ENCODE measurements at places on chromosomes 1 and 21.

DNA sequence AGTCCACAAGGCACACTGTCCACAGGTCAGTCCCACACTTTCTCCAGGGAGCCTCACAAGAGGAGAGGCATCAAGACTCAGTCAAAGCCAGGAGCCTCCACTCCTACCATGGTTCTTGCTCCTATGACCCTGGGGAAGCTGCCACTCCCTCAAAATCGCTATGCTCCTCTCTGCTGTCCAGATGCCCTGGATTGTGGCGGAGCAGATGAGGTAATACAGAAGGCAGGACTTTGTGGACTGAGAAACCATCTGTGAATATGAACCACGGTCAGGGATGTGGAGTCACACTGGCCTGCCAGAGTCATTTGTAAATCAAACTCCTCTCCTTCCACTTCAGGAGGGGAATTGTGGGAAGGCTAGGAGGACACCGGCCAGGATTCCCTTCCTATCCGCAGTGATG lies 20.6 kb downstream of the VWA5B1 start:
- DNase-seq, result no peak

DNA sequence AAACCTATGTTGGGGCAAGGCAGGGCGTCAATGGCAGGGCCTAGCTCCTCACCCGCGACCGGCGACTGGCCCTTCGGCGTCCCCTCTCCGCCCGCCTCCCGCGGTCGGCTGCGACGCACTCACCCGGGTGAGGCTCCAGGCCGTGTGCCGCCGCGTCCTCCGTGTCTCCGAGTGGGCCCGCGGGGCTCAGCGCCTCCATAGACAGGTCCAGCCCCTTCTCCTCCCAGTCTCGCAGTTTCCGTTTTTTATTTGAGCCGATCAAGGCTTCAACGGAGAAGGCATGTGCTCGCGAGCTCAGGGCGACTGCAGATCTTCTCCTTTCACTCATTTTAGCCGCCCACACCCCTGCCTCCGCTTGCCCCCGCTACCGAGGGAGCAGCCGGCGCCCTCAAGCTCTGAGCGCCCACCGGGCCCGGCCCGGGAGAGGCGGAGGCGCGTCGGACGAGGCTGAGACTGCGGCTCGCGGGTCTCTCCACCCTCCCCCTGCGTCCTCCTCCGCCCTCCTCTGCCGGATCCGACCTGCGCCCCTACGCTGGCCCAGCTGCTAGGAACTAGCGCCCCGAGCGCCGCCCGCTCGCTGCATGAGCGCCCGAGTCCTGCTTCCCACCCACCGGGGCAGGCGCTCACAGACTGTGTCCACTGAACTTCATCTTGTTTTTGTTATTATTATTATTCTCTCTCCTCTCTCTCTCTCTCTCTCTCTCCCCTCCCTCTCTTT lies 516 bp downstream of the TBX15 start:
- DNase-seq, result peak; percentile 19

DNA sequence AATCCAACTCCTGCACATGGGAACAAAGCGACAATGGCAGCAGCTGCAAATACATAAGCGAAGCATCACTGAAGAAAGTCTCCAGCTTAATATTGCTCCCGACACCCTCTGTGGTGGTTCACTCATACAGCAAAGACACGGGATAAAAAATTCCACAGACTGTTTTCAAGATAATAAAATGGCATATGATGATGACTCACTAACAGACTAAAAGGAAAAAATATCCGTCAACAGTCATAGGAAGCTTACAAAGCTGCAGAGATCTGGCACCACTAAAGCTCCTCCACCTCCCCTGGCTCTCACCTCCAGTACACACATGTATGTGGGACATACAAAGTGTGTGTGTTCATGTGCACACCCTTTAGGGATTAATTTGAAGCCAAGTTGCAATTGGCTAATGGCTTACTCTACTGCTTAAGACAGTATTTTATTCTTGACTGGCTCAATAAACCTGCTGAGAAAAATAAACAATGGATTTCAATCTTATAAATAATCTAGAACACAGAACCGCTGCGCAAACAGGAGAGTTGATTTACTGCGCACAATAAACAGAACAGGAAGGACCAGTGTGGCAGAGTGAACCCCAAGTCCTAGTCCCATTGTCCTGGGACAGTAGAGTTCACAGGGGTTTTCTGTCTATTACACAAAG lies 94.4 kb downstream of the SLC45A1 start:
- DNase-seq, result no peak

GRCh38 chr1:115330480-115331013 lies 7.5 kb downstream of the NGF start:
- DNase-seq, result no peak

GRCh38 chr1:109530457-109531087 lies 9.1 kb upstream of the GPR61 start:
- no peak for DNase-seq

DNA sequence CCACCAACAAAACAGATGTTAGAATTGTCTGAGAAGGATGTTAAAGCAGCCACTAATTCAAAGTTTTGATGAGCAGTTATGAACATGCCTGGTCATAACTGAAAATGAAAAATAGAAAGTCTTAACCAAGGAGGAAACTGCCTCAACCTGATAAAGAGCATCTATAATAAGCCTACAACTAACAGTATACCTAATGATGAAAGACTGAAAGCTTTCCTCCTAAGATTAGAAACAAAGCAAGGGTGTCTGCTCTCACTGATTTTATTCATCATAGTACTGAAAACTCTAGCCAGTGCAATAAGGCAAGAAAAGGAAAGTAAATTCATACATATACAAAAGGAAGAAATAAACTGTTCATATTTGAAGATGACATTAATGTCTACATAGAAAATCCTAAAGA lies 82.0 kb downstream of the KCNK1 start:
- no peak for DNase-seq

- no peak for DNase-seq
Measured at GRCh38 chr1:221012120-221012519, 132.9 kb downstream of the HLX start.

GRCh38 chr1:91783423-91784170 lies 102.4 kb downstream of the TGFBR3 start:
- no peak for DNase-seq

DNA sequence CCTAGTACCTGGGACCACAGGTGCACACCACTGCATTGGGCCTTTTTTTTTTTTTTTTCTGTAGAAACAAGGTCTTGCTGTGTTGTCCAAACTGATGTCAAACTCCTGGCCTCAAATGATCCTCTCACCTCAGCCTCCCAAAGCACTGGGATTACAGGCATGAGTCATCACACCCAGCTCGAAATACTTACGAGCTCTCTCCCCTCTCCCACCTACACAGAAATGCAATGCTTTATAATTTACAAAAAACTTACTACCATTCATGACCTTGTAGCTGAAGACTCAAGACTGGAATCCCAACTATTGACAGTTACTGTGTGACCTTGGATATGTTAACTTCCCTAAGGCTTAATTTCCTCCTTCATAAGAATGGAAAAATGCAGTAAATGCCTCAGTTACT lies 18.7 kb downstream of the FOXJ3 start:
- DNase-seq, result no peak

DNA sequence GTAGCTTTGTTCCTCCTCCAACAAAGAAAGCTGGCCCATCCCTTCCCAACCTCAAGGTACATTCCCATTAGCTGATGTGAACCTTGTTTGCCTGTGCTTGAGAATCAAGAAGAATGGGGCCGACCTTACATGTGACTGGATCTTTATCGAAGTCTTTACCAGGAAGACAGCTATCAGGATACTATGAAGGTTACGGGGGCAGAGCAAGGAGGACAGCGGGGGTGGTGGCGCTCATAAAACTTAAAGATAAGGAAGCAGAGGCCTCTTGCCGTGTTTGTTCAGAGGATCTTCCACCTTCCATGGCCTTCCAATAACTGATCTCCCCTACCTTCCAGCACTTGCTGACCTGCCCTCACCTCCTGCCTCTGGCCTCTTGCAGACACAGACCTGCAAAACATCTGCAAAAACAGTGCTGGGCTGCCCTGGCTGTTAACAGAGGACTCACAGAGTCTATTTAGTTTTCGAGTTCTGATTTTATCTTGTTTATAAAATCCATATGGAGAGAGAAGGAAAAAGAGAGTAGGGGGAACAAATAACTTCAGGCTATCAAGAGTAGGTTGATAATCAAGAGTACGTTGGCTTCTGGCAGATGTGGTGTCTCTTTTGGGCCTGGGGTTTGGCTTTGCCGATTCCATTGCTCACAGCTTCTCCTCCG lies 198.0 kb downstream of the HUNK start:
- no peak for DNase-seq

- DNase-seq, result no peak
Measured at GRCh38 chr1:25973610-25974321, 24.1 kb downstream of the PAFAH2 start.

GRCh38 chr1:164914208-164914607 lies 355.2 kb downstream of the PBX1 start:
- DNase-seq, result no peak

DNA sequence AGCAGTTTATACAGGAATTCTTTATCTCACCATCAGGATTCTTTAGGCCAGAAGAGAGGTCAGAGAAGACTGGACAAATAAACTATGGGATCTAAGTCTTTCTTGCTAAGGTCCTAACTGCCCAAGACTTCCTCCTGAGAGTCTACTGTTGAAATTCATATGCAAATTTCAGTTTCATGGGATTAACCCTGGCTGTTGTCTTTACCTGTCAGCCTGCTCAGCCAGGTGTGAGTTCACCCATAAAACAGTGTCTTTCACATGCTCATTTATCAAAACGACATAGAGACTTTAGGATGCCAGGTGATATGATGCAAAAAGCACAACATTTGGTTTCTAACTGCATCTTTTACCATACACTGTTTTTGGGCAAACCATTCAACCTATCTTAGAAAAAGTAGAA lies 211.0 kb downstream of the PDE4B start:
- DNase-seq, result no peak

DNA sequence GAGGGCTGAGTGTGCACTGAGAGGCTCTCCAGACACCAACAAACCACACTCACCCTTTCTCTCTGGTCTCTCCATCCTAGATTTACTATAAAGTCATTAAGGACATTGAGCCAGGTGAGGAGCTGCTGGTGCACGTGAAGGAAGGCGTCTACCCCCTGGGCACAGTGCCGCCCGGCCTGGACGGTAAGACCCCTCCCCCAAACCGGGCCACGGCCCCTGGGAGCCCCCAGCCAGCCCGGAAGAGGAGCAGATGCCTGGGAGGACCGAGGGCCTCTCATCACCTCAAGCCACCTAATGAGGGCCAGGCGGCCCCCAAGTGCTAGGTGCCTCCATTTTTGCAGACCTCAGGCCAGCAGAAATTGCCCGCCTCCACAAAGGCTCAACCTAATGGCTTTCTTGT lies 58.1 kb upstream of the ARHGEF16 start:
- DNase-seq, result no peak

- no peak for DNase-seq
Measured at GRCh38 chr1:232748910-232749368, 56.3 kb upstream of the MAP10 start.

DNA sequence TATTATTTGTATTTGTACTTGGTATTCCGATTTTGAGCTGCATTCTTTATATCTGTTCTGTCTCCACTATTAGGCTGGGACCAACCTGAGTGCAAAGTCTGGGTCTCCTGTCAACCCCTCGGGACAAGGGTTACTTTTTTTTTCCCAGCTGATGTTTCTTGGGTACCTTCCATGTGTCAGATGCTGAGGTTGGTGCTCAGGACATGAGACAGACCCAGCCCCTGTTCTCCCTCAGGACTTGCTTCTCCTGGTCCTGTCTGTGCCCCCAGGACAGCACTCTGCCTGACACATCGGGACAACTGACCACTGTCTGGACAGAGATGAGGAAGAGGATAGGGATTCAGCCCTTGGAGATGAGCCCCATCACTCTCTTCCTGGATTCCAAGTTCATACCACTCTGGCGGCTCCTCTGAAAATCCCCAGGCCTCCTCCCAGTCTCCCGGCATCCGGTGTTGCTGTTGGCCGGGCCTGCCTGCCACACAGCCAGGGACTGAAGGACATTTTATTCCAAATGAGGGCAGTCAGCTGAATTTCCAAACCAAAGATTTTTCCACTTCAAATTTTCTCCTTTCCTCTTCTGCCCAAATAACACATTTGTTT lies 55.6 kb upstream of the FMOD start:
- no peak for DNase-seq

DNA sequence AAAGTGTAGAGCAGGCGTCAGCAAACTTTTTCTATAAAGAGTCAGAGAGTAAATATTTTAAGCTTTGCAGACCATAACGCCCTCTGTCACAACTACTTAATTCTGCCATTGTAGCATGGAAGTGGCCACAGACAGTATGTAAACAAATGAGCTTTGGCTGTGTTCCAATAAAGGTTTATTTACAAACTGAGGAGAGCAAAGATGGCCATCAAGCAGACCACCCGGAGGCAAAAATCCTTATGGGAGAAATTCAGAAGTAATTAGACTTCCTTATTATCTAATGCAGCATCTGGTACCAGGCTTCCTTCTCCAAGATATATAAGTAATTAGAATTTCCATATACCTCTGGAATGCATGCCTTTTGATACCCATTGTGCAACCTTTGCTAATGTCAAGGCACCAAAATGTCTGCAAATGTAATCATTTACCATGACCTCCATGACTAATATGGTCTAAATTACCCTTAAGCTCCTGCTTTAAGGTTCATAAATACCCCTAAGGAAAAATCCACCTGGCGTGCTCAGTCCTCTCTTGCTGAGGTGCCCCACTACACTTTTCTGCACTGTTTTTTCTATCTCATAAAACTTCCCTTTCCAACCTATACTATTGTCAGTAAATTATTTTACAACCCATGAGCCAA lies 377.8 kb downstream of the MATN1 start:
- DNase-seq, result no peak

GRCh38 chr21:35400233-35400939 lies 351.3 kb upstream of the RUNX1 start:
- peak; percentile 48 for DNase-seq

- no peak for DNase-seq
Measured at GRCh38 chr1:41626146-41626545, 141.7 kb upstream of the EDN2 start.

DNA sequence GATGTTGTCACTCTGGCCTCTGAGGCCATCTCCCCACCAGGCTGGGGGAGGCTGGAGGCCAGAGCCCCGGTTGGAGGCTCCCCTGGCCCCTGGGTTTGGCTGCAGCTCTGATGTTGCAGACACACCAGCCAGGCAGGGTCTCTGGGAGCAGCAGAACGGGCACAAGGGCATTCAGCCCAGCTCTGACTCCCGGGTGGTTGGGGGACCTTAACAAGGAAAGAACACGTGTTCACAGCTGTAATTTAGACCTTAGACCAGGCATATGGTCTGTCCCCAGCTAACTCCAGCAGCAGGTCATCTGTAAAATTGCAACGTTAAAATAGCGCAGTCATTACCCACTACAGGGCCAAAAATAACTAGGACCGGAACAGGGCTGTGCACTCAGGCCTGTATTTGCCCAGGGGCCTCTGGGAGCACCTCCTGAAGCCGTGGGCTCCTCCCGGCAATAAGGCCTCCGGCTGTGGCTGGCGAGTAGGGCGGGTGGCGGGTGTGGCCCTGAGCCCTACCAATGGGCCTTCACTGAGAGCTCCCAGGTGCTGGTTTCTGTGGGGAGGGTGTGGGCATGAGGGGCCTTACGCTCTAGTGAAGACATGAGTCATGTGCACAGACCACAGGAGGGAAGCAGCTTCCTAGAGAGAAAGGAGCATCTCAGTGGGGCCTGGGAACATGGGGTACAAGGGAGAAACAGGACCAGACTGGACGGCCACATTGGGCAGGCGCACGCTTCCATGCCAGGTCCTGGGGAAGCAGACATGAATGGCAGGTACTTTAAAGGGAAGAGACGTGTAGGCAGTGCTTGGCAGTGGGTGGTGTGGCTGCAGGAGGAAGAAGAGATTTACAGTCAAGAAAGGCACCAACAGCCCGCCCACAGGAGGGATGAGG lies 6.1 kb downstream of the LDLRAP1 start:
- peak; percentile 78 for DNase-seq

- no peak for DNase-seq
Measured at GRCh38 chr1:213782941-213783672, 204.7 kb upstream of the PROX1 start.

- no peak for DNase-seq
Measured at GRCh38 chr1:157995583-157996169, 2.2 kb downstream of the KIRREL1 start.
